ENCODE measurements at places on chromosomes 2 and 18.
A peak's percentile ranks its signal among the peaks of the same experiment; 100 is the strongest.

DNA sequence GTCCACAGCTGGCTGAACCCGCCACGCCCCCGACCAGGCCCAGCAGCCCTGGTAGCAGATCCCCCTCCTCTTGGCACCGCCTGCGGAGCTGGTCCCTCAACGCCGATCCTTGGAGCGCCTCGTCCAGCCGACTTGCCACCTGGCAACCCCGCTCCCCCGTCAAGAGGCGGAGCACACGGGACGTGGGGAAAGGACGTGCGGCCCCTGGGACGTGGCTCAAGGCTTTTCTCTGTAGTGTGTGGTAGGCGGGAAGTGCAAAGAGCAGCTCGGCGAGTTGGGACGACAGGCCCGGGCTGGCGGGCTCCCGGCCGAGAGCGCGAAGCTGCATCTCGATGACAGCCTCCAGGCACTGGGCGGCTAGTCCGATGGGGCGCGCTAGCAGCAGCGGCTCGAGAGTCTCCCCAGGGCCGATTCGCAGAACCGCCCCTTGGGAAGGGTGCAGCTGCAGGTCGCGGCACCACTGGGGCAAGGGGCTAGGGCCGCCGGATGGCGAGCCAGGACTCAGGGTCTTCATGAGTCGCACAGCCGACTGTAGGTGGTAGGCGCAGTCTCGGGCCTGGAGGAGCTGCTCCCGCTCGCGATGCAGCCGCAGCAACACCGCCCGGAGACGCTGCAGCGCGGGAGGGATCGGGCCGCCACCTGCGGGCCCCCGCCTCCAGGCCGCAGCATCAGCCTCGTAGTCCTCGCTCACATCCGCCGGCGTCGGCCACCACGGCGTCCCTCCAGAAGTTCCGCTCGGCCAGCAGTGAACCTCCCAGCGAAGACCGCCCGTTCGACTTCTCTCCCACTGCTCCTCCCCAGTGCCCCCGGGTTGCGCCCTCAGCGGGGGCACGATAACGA is 617 bp downstream of the CCDC142 start:
- peak; percentile 67 for DNase-seq

DNA sequence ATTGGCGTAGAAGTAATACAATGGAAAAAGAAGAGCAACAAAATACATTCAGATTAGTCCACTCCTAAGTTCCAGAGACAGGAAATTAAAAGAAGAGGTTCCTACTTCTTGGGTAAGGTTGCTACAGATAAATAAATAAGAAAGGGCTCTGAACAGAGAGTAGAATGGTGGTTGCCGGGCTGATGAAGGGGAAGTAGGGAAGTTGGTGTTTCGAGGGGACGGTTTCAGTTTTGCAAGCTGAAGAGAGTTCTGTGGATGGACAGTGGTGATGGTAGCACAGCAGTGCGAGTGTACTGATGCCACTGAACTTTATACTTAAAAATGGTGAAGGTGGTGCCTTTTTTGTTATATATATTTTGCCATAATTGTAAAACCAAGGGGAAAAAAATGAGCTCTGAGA is 48.2 kb downstream of the CABYR start:
- DNase-seq = no peak

GRCh38 chr2:111007757-111008688 is 112.7 kb upstream of the BCL2L11 start:
- DNase-seq = no peak

GRCh38 chr2:89831641-89832498 is 1140.4 kb downstream of the RPIA start:
- no peak for DNase-seq

- no peak for DNase-seq
Observed at GRCh38 chr2:101972621-101973434, 18.9 kb upstream of the IL1R2 start.

All from iPS-NIHi11 (cell line).